Fibroblast of skin of back (primary cell): ENCODE measurements at places on chromosomes 2 and 18.

- DNase-seq: no peak
These were observed 73.6 kb upstream of the RBM44 start for GRCh38 chr2:237724811-237725478.

DNA sequence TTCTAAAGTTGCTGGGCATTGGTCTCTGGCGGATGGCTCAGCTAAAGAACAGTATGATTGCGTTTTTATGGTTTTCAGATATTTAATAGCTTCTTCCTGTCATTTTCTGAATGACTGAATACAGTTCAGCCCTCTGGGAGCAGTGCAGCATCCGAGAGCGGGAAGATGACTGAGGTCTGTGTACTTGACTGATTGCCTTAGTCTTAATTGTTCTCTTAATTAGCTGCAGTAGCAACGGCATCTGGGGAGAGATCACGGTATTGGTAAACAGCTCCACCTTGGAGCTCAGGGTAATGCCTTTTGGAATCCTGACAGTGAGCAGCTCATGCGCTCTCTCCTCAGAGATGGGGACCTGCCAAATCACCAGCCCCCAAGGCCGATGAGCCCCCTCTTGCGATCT is 481.4 kb upstream of the SPRED2 start:
- DNase-seq: no peak

DNA sequence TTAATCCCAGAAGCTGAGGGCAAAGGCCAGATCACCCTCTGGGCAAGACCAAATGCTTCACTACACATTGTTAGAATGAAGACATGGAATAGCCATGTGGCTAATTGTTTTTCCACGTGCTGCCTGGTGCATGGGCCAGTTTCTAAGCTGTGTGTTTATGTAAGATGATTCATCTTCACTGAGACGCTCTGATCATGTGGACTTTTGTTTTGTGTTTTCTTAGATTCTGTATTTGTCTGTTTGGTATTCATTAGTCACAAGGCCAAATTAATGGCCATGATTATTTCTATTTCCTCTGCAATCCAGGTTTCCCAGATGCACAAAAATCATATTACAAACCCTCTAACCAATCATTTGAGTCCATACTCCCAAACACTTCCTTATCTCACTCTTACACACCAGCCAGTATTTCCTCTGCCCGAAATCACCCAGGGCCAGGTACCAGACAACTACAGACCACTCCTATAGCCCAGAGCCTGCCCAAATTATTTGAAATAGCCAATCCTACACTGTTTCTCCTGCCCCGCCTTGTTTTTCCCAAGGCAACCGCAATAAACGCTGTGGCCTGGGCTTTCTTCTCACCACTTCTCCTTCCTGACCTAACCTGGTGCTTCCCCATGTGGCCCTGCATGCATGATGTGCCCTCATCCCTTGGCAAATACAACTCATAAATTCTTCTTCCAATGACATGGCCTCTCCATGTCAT is 94.2 kb upstream of the SP3 start:
- peak; percentile 80 for DNase-seq

DNA sequence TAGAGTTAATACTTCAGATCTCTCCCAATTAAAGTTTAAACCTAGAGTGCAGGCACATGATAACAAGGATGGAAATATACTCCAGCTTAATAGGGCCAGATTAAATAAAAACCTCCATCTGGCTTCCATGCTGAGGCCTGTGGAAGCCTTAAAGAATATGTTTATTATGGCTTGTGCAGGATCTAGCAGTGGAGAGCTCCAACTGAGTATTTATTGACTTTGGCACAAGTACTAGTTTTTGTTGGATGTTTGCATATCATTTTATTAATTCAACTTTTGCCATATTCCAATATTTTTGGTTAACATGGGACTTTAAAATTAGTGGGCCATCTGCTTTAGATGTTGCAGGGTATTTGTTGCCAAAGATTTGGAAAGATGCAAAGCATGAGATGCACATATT is 860.4 kb upstream of the SOX11 start:
- no peak for DNase-seq

GRCh38 chr2:223503746-223504145 is 98.4 kb downstream of the SCG2 start:
- DNase-seq: no peak

DNA sequence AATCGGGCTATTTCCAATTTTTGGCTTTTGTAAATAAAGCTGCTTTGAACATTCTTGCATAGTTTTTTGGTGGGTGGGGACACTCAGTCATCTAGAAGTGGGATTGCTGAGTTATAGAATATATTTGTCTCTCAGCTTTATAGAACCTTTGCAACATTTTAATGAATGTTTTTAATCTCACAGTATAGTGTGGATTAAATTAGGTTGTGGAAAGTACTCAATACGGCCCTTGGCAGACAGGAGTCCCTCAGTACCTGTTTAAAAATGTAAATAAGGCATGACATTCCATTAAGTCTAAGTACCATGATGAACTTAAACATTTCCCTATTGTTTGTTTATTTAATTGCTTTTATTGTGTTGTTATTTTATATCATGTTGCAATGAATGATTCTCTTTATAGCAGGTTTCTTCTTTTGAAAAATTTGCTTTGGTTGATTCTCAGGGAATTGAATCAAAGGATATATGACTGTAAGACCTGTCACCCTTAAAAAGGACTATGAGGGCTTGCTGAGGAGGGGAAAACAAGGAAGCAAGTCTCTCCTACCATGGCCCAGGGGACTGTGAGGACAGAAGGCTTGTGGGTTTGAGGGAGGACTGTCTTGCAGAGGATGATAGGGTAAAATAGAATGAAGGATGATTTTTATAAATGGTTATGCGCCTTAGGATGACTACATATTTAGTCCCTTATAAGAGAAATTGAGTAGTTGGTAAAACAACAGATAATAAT is 165.1 kb downstream of the RPIA start:
- DNase-seq: no peak

DNA sequence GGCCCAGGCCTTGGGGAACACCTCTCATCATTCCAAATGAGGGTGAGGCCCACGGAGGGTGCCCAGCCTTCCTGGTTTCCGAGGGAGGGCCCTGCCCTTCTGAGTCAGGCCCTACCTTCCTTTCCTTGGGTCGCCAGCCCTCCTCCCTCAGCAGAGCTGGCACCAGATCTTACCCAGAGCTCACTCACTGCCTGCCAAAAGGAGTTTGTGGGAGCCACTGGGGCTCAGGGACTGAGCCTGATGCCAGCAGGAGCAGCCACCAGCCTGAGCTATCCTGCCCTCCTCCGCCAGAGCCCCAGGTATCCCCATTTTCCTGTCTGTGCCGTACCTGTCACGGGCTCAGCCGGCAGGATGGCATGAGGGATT is 64.1 kb downstream of the NRP2 start:
- no peak for DNase-seq

DNA sequence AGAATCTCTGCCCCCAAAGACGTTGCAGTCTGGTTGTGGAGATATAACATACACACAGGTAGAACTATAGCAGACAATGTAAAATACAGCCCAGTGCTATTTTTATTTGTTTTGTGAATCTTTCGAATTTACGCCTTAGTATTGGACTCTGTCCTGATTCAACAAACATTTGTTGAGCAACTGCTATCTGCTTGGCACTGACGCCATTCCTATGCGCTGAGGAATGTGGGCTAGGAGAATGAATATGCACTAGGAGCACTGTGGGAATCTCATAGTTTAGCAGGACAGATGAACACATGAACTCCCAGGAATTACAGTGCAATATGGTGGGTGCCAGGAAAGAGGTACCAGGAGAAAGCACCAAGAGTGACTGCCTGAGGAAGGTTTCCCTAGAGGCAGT is 181.7 kb upstream of the SIX3 start:
- DNase-seq: no peak

DNA sequence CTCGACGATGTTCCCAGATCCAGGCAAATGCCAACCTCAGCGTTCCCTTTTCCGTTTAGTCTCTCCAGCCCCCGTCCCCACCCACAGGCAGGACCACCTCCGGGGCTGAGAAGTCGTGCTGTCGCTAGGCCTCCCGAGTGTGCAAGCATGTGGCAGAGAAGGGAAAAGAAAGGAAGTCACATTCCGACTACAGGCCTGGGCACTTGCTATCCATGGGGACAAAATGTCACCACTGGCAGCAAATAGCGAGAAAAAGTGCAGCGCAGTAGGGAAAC is 420 bp downstream of the PIGN start:
- peak; percentile 55 for DNase-seq

DNA sequence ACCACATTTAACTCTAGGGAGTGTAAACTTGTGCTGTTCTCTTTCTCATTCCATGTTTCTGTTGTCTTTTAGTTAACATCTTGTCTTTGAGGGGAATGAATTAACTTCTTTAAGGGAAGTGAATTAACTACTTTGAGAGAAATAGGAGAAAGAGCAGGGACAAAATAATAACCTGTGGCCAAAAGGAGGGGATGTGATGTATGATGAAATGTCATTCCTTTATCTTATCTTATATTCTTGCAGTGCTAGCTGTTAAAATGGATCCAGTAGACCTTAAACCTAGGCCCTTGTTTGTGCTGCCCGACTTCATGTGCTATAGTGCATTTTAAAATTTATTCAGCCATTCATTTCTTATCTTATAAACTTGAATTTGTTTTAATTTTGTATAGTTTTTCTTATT is 18.4 kb downstream of the ABI2 start:
- DNase-seq: no peak

DNA sequence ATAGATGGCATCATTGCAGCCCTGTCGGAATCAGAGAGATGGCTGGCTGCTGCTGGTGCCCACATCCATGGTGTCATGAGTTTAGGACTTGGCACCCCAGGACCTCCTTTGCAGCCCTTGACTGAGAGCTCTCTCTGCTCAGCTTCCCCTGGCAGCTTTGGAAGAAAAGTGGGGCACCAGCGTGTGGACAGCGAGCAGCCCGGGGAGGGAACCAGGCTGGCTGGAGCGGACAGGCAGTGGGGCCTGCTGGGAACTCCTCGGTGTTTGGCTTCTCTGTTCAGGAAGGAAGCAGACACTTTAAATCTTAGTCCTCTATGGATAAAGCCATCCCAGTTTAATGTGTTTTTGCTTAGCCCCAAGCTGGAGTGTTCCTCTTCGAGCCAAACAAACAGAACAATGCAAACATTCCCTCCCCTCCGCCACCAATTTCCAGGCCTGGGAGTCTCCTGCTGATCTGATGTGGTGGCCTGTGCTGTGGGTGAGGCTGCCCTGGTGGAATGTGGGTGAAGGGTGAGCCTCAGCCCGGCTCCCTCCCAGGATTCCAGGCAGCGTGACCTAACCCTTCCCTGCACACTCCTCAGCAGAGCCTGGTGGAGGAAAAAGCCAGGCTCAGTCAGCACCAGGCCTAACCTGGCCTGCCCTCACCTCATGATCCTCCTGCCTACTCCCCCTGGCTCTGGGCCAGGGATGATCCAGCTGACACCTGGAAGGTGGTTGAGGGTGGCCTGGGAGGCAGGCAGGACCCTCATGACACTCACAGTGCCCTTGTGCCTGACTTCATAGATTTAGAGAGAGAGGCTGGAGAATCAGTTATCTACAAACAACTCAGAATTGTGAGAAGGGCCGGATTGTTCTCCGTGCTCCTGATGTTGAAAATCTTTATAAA is 21.6 kb upstream of the ITGB6 start:
- peak; percentile 91 for DNase-seq

DNA sequence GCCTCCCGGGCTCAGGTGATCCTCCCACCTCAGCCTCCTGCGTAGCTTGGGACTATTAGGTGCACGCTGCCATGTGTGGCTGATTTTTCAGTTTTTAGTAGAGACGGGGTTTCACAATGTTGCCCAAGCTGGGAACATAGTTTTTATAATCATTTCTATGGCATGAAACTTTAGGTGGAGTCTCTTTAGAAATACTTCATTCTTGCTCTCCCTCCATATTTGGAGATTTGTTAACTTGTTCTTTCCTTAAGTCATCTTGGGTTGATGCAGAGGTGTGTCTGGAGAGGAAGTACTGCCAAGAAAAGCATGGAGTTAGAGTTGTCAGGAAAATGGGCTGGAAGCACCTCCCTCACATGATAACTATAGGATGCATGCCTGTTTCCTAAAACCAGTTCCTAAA is 17.4 kb downstream of the ZNF532 start:
- DNase-seq: peak; percentile 89

- DNase-seq: no peak
These were observed 45.4 kb downstream of the SETBP1 start for GRCh38 chr18:44726059-44726421.
